AG10803 (cell line): ENCODE measurements at places on chromosomes 6 and 20.
A peak's percentile ranks its signal among the peaks of the same experiment; 100 is the strongest.

- DNase-seq = peak; percentile 59
These were observed 899.4 kb upstream of the FLRT3 start for GRCh38 chr20:15236812-15237211.

- DNase-seq = no peak
These were observed 79.6 kb downstream of the ADAT2 start for GRCh38 chr6:143370812-143371370.

GRCh38 chr20:10780901-10781300 is 107.1 kb upstream of the JAG1 start:
- DNase-seq = no peak

GRCh38 chr6:112286010-112286409 is 31.6 kb upstream of the LAMA4 start:
- DNase-seq = no peak

GRCh38 chr6:41685641-41686380 is 47.5 kb downstream of the MDFI start:
- DNase-seq = no peak

- DNase-seq = no peak
These were observed 215.9 kb downstream of the ARHGAP18 start for GRCh38 chr6:129494099-129494498.

DNA sequence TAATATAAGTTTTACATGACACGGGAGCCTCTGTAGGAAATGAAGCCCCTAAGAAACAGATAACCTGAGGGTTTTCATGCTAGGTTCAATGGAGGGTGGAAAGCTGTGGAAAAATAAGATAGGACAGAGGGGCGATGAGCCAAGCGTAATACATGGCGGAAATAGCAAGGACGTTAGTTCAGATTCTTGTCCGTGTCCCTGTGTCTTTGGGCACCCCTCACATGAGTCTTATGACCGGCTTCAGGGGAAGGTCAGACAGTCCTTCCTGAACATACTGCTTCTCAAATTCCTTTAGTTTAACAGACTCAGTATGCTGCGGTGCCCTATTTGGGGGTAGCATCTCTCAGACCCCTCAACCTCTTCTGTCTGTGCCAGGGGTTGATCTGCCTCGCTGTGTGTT is 20.8 kb downstream of the EFCAB8 start:
- no peak for DNase-seq

DNA sequence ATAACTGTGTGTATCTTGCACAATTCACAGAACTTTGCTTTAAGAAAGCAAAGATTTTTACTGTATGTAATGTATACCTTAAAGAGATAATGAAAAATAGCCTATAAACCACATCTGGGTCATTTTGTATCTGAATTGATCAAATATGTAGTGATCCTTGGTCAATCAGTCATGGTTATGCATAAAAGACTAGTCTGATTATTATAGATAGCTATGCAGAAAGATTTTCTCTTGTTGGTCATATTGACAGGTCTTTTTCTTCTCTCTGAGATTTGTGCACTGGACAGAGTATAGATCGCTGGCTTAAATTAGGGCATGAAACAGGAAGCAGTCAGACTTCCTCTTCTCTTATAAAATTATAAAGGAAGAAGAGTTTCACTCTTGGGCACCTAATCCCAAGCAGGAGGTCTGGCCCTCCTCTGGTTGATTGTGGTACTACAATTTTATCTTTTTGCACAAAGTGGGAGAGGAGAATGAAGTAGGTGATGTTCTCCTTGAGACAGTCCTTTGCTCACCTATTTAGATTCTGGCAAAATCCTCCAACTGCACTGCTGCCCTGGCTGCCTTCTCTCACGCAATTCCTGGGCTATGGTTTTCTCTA is 380.9 kb upstream of the RGS17 start:
- DNase-seq = peak; percentile 30

- DNase-seq = no peak
These were observed 39.4 kb downstream of the NOL7 start for GRCh38 chr6:13654496-13654895.

- DNase-seq = no peak
These were observed 286.7 kb upstream of the SPTLC3 start for GRCh38 chr20:12722091-12722490.

DNA sequence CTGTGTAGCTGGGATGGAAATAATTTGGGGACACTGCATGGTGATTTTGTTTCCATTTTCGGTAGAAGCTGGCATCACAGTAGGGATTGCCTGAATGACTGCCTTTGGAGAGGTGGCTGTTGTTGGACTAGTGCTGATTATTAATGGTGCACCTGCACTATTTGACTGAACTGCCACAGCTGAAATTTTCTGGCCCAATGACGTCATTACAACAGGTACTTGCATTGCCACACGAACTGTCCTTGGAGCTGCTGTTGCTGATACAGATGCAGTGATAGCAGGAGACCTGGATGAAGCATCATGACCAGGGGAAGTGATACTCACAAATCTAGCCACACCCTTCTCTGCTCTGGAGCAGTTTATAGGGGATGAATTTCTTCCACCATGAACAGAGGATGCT is 95.6 kb upstream of the FOXC1 start:
- DNase-seq = no peak

DNA sequence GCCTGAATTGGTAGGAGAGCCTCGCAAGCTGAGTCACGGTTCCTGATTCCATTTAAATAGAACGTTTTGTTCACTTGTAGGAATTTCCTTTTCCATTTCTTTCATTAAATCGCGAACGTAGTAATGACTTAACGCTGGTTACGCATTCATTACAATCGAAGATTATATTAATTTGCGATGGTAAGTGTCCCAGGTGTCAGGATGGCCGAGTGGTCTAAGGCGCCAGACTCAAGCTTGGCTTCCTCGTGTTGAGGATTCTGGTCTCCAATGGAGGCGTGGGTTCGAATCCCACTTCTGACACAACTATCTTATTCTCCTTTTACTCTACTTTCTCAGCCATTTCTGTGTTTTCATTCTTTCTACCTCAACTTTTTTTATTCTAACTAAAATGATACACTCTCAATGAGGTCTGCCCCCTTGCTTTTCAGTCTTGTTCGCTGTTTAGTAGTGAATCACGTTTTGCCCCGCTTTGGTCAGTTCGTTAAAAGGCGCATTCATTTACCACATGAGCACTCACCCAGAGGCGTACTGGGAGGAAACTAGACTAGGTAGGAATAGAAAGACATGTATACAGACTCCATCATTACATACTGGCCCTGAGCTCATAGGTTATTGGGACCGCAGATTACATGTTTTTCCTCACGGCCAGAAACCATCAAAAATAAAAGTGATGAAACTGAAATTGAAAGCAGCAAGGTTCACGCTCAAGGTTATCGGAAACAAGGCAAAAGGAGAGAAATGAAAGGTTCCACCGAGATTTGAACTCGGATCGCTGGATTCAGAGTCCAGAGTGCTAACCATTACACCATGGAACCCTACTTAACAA is 17.3 kb upstream of the TRIM27 start:
- DNase-seq = peak; percentile 82

DNA sequence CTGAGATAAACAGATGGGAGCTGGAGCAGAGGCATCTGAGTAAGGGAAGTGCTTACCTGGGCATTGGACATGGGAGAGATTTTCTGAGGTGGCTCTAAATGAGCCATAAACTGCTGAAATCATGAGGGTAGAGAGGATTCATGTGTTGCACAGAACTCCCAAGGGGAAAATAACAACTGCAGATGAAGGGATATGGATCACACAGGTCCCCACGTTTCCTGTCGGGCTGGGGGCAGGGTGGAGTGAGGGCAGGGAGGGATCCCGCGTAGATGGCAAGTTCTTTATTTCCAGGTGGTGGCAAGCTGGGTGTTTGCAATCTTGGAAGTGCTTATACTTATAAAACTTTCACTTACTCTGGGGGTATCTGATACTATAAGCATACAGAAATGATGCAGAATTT is 422.6 kb upstream of the FLRT3 start:
- DNase-seq = no peak

DNA sequence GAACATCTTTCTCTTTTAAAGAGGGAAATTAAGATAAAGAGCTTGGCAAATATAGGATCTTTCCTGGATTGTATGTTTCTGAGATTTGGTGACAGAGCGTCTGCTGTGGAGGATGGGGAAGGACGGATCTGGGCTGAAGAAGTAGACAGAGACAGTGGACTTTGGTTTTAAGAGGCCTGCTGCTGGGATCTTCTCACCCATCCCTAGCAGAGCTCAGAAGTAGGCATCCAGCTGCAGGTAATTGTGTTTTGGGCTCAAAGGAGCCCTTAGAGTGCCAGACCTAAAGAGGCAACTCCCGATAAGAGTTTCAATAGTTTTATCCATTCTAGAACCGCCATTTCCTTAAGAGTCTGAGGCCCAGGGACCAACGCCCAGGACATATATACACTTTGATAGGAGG is 20.8 kb downstream of the LAMA2 start:
- no peak for DNase-seq

DNA sequence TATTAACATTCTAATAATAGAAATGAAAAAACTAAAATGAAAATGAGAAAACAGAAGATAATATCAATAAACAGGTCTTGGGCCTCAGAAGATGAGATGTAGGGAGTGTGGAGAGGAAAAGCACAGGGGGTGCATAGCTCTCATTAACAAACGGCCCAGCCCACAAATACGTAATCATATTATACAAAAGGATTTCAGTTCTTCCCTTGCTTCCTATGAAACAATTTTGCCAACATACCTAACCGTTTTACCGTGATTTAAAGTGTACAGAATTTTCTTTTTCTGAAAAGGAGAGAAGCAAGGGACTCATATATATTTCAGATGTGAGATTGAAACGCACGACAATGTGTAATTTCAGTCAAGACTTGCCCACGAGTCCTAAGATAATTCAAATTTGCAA is 136.0 kb downstream of the HFE start:
- DNase-seq = no peak

GRCh38 chr6:138719011-138719635 is 54.4 kb upstream of the CCDC28A start:
- DNase-seq = no peak

GRCh38 chr6:4319981-4320683 is 184.8 kb upstream of the ECI2 start:
- peak; percentile 47 for DNase-seq

DNA sequence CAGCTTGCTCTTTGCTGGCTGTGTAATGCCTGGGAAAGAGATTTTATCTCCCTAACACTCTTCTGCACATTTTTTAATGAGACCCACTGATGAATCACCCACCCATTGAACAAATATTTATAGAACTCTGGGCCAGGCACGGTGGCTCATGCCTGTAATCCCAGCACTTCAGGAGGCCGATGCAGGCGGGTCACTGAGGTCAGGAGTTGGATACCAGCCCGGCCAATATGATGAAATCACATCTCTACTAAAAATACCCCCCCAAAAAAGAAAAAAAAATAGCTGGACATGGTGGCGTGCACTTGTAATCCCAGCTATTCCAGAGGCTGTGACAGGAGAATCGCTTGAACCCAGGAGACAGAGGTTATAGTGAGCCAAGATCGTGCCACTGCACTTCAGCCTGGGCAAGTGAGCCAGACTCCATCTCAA is 82.1 kb upstream of the SIRPA start:
- DNase-seq = peak; percentile 96

GRCh38 chr20:20233041-20233514 is 134.8 kb upstream of the INSM1 start:
- DNase-seq = no peak

GRCh38 chr6:89944181-89944755 is 50.0 kb downstream of the GJA10 start:
- DNase-seq = peak; percentile 11

DNA sequence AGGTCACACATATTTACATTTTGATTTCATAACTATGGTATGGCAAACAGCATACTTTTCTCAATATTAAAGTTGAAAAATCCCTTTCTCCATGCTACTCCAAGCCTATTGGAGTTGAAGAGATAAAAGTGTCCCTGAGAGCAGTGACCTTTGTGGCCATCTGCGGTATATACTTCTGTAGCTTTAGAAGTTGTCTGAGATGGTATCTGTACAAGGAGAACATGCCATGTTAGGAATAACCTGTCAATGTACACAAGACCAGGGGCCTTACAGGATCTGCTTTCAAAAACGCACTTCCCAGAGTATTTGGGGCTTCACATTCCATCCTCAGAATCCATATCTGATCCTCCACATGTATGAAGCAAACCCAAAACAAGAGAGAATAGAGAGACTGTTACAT is 226.7 kb downstream of the MEI4 start:
- no peak for DNase-seq

DNA sequence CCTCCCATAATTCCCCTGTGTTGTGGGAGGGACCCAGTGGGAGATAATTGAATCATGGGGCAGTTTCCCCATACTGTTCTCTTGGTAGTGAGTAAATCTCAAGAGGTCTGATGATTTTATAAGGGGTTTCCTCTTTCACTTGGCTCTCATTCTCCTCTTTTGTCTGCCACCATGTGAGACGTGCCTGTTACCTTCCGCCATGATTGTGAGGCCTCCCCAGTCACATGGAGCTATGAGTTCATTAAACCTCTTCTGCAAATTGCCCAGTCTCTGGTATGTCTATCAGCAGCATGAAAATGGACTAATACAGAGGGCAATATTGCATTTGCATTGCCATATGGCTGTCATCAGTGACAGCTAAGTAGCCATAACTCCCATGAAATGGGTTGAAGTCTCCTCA is 63.2 kb downstream of the ZNF217 start:
- no peak for DNase-seq

GRCh38 chr6:52566853-52567279 is 10.0 kb downstream of the TRAM2 start:
- peak; percentile 95 for DNase-seq

GRCh38 chr6:56752009-56752408 is 109.3 kb upstream of the DST start:
- DNase-seq = peak; percentile 70

DNA sequence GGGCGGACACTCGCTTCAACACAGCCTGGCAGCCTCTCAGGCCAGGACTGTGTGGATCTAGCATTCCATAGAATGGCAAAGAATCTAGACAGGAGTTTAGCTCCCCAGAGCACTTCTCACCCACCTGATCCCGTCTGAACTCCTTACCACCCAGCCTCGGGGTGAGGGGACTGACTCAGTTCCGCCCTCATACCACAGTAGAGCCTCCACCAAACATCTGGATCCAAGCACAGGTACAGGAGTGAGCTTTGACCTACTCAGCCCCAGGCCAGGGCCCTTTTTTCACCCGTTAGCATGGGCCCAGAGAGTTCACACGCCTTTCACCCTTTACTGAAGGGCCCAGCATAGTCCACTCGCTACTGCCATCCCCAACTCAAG is 715 bp downstream of the PSMF1 start:
- no peak for DNase-seq

DNA sequence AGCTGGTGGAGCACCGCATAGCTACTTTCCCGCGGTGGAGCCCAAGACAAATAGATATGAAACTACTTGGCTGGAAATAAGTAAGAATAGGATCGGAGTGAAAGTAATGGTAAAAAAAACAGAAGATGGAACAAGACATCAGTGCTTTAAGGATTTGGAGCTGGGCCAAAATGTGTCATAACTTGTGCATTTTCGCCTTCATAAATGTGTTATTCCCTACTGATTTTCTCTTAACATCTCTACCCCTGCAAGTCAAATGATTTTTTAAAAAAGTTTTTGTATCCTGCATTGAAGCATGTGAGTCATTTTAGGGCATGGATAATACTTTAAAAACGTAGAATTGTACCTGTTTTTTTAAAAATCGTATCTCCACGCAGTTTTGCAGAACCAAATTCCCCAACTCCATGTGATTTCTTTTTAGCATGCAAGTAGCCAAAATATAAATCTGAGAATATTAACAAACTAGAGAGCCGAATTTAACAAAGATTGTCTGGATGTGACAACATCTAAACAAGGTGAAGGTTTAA is 882 bp upstream of the FAM184A start:
- peak; percentile 19 for DNase-seq

- DNase-seq = no peak
These were observed 271.4 kb downstream of the ALDH8A1 start for GRCh38 chr6:134678436-134678889.
